ENCODE measurements at places on chromosomes 4 and X. TPM values are rescaled to one million over a fixed set of nuclear protein-coding genes. Genes with fewer than 3 reads are reported as not detected.

- DNase-seq: no peak
Measured at GRCh38 chr4:19260346-19260745, 991.4 kb upstream of the SLIT2 start.

GRCh38 chr4:104756837-104757236, 262.1 kb upstream of the CXXC4 start:
- DNase-seq: no peak

The ARHGAP6 gene
- total RNA-seq: not detected

DNA sequence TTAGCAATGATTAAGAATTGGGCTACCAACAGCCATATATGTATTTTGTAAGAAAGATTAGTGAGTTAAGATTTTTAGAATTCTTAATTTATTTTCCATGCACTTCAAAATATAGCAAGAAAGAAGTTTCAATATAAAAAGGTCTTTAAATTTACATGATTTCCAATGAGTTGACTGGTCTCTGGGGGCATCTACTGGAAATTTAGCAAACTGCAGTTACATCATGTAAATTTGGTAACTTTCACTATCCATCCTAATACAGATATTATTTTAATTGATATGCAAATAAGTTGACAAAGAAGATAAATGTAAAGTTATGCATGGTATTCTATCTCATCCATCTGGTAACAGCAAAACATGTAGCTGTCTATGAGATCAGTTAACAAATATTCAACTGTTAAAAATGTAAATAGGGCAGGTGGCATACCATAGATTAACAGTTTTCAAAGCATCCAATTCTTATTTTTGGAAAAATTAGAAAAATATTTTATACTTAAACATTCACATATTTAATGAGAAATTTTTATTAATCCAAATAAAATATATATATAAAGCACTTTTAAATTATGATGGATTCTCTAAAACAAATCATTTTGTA, 29.1 kb downstream of the TTC29 start:
- DNase-seq: peak; percentile 40

The GPR82 gene
- not detected for total RNA-seq

- DNase-seq: no peak
Measured at GRCh38 chr4:115121351-115122043, 8.1 kb upstream of the NDST4 start.

GRCh38 chr4:183326853-183327252, 4.6 kb upstream of the CLDN24 start:
- no peak for DNase-seq
